Stimulated activated CD4-positive, alpha-beta T cell treated with anti-CD3 and anti-CD28 coated beads, Interleukin-1b, Interleukin-23, amount 100 ng/mL, for 24 hours (primary cell): ENCODE measurements at places on chromosomes 5 and 9.
A peak's percentile ranks its signal among the peaks of the same experiment; 100 is the strongest.

DNA sequence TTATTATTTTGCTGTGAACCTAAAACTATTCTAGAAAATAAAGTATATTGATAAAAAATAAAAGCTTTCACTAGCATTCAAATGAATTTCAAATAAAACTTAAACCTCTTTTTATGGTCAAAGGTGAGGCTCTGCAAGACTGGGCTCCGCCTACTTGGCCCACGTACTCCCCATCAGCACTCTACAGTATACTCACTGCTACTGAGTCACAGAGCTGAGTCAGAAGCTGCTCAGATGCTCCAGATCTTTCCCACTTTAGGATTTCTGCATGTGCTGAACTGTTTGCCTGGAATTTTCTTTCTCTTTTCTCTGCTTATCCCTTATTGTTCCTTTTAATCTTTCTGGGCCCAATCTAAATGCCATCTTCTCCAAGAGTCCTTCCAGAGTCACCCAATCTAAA lies 331.9 kb upstream of the CCNG1 start:
- no peak for DNase-seq

DNA sequence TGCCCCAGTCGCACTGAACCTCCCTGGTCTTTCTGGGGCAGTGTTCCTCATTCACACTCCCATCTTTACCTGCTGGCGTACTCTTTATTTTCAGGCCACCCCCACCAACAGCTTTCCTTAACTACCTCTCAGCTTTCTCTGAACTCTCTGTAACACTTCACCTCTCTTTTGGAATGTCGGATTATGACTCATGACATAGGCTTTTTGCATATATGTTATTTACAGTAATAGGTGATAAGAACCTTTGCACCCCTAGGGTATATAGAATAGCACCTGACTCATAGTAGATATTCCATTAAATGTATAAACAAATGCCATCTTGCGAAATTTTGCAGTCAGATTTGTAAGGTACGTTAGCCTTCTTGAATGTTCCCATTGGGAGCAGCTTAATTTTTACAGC lies 52.9 kb upstream of the MIER3 start:
- no peak for DNase-seq

- no peak for DNase-seq
Observed at GRCh38 chr5:139645430-139645871, 2.7 kb upstream of the CXXC5 start.

GRCh38 chr9:99286536-99286935 lies 64.5 kb downstream of the SEC61B start:
- no peak for DNase-seq

GRCh38 chr9:70602321-70603019 lies 188.0 kb upstream of the KLF9 start:
- DNase-seq = peak; percentile 6

- DNase-seq = no peak
Observed at GRCh38 chr5:143205883-143206195, 197.6 kb downstream of the NR3C1 start.

- no peak for DNase-seq
Observed at GRCh38 chr9:104984121-104984520, 56.2 kb upstream of the ABCA1 start.

DNA sequence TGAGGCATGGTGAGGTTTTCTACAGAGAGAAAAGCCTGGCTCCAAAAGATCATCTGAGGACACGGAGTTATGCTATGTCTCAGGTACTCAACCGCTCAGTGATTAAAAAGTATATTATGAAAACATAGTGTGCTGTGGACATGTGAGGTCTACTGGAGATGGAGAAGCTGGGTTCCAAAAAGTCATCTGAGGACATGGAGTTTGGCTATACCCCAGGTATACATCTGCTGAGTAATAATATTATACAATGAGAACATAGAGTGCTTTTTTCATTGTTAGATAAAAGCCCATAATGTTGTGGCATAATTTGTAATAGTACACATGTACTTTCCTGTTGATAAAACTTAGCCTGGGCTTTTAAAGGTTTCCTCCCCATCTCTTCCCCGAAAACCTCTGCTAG lies 70.7 kb upstream of the SHISAL2B start:
- no peak for DNase-seq

DNA sequence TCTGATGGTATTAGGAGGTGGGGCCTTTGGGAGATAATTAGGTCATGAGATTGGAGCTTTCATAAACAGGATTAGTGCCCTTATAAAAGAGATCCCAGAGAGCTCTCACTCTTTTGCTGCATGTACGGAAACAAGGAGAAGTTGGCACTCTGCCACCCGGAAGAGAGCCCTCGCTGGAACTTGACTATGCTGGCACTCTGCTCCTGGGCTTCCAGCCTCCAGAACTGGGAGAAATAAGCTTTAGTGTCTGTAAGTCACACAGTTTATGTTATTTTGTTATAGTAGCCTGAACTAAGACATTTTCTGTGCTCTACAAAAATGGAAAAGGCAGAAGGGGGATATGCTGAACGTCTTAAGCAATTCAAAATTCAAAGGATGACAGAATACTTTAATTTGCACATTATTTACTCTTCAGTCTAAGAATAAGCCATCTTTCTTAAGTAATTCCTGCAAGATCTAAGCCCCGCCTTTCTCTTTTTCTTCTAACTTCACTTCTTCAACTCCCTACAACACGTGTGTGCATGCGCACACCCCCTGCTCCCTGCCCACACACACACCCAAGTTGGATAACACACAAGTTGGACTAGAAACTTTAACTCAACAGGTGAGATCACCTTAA lies 17.3 kb downstream of the NFIB start:
- DNase-seq = no peak

DNA sequence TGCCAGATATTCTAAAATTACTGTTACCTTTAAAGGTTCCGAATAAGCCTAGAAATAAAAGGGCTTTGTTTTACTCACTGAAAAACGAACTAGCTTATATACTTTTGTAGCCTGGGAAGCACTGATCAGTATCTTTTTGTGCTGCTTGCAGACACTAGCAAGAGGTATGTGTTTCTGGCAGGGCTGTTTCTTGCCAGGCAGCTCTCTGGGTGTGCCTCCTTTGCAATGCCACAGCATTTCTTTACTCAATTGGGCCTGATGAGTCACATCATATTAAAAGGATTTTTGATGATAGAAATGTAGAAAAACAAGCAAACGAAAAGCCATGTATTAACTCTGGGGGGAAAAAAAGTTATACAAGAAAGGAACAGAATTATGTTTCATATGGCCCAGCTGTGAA lies 35.6 kb downstream of the CD180 start:
- no peak for DNase-seq

GRCh38 chr5:17019324-17019723 lies 83.2 kb upstream of the MYO10 start:
- no peak for DNase-seq

DNA sequence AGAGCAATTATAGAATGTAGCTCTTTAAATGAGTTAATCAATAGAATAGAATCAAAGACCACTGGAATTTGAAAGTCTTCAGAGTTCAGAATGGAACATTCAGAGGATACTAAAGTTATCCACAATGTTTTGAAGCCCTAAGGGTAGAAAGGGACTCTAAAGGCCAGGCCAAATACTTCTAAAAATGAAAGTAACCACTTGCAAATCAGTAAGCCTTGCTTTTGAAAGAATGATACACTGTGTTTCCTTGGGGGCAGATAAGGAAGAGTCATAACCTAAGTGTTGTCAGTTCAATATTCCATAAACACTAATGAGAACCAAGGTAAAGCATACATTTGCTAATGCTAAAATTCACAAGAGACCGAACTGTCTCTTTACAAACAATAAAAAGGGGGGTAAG lies 813.5 kb downstream of the PTPRD start:
- DNase-seq = no peak

GRCh38 chr5:10498350-10498749 lies 56.7 kb downstream of the ROPN1L start:
- DNase-seq = no peak
